SIG-M5 (cell line): ENCODE measurements at places on chromosomes 5 and 9.

DNA sequence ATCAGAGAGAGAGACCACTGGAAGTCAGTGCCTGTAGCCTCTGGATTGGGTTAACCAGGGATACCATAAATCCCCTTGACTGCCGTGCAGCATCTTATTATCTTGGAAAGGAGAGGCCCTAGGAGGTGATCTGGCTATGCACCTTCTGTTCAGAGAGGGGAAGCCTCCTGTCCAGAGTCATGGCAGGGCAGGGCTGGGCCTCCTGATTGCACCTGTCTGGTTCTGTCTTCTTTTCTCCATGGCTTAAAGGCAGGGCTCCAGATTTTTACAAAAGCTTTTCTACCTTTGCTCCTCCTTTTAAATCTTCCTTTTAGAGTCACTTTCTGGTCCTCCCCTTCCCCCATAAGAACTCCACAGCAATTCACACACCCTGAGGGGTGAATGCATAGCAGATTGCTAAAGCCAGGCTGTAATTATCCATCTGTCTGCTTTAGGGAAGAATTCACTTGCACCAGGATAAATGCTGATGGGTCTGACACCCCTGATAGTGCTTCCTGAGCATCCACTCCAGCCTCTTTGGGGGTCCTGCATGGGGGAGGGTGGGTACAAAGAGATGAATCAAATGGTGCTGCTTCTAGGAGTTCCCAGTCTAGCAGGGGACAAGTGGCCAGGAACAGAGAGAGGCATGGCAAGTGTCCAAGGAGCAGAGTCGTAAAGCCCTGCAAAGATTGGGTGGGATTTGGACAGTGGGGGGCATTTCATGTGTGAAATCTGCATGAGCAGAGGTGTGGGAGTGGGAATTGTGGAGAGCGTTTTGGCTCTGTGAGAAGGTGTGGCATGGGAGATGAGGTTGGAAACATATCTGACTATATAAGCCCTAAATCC is 141.3 kb upstream of the ALDH1B1 start:
- no peak for DNase-seq

- no peak for DNase-seq
Measured at GRCh38 chr5:78806544-78806943, 158.0 kb upstream of the LHFPL2 start.

DNA sequence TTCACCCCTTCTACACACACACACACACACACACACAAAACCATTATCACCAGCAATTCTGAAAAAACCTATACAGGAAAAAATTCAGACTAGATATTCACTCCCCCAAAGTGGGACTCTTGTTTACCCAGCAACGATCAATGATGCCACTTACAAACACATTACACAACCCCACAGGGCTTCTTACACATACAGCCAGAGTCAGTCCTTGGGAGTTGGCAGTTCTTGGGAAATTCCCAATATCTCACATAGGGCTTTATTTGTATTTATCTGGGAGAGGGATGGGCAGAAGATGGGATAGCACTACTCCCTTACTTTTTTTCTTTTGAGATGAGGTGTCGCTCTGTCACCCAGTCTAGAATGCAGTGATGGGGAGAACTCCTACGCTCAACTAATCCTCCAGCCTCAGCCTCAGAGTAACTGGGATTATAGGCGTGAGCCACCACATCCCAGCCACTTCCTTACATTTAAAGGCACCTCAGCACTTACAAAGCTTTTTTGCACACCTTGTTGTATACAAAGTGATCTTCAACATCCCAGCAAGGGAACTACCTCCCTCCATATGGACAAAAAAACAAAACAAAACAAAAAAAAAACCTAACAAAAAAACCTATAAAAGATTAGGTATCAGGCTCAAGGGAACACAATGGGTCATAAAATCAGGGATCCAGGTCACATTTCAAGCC is 168.4 kb downstream of the TSSK1B start:
- no peak for DNase-seq

DNA sequence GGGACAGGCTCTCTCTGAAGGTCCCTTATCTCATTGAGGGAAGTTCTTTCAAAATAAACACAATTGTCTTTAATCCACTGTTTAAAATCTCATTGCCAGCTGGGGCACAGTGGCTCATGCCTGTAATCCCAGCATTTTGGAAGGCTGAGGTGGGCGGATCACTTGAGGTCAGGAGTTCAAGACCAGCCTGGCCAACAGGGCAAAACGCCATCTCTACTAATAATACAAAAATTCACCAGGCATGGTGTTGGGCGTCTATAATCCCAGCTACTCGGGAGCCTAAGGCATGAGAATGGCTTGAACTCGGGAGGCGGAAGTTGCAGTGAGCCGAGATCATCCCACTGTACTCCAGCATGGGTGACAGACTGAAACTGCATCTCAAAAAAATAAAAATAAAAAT is 8.3 kb upstream of the NDFIP1 start:
- DNase-seq = no peak

DNA sequence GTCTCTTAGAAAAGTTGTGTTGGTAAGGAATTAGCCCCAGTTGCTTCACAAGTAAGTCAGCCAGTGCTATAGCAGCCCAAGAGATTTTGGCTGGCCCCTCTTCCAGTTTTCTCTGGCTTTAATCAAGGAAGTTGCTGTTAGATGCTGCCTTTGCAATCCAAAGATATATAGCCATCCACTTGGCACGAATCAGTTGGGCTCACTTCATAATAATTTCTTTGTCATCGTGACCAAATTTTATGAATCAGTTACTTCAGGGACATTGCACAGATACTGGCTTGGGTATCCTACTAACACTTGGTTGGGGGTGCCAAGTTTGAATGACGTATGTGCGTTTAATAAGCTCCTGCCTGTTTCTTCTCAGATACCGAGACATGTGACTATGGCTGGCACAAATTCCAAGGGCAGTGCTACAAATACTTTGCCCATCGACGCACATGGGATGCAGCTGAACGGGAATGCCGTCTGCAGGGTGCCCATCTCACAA is 81.5 kb downstream of the VCAN start:
- no peak for DNase-seq

DNA sequence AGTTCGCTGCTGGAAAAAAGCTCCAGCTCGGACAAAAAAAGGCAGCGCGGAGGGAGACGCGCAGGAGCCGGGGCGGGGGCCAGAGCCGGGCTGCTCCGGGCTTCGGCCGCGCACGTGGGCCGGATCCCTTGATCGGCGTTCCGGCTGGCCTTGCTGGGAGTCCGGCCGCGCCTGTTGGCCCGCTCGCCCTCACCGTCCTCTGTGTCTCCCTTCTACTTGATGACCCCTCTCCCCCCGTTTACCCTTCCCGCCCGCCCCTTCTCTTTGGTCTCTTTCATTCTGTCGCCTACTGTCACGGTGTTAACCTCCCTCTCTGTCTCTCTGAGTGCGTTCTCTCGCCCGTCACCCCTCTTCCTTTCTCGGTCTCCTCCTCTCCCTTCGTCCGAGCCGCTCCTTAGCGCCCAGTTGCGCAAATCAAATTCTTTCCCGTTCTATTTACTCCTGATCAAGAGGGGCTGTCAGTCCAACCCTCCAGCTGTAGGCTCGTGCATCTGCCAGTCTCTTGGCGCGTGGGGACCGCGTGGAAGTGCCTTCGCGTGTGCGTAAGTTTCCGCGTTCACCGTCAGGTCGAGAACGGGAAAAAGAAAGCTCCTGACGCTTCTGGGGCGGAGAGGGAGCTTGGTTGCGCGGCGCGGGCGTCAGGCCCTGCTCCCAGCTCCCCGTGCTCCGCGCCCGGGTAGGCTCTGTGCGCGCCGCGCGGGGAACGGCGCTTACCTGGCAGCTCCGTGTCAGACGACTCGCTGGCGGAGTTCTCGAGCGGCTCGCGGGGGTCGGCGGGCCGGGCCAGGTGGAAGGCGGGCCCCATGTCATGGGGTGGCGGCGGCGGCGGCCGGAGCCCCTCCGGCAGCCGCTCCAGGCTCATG is 798 bp downstream of the PITX1 start:
- no peak for DNase-seq

GRCh38 chr5:178366998-178367735 is 134.6 kb upstream of the PHYKPL start:
- DNase-seq = no peak

DNA sequence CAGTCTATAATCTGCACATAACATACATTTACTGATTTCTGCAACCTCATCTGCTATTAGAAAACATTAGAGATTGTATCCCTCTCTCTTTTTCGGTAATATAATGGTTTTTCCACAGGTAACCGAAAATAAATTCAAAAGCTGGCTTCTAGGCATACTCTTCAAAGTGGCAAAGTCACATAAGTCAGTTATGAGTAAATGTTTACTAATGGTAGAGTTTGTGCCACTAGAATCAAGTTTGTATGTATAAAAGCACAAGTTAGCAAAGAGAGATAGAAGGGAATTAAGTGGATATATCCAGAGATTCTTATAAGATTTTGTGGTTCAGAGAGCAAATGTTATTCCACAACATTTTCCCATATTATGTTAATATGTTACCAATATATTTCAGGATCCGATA is 86.9 kb downstream of the MYO10 start:
- DNase-seq = no peak

- DNase-seq = no peak
Measured at GRCh38 chr5:35233601-35234000, 3.3 kb upstream of the PRLR start.

GRCh38 chr9:129571298-129572051 is 49.4 kb downstream of the C9orf50 start:
- DNase-seq = no peak

DNA sequence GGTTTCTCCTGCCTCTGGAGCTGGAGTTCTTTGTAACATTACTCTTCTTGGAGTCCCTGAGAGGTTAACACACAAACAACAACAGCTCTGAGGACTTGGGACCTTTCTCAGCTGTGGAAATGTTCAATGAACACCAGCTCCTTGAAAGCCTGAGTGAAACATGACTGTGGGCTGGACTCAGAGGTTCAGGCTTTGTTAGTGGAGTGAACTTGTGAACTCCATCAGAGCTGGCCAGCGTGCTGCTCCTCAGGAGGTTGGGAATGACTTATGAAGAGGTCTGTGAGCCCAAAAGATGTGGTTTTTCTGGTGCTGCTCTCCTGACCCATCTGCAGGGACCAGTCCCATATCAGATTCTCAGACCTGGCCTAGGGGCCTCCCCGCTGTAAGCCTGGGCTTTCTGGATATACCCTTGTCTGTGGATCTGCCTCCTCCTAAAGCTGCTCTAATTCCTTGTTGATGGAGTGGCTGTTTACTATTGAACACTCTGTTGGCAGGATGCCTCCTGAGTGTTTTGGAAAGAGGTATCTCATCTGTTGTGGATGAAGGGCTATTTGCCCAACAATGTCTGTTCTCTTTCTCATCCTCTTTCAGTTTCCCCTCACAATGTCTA is 170.0 kb upstream of the GDNF start:
- no peak for DNase-seq

- DNase-seq = no peak
Measured at GRCh38 chr5:108079753-108080152, 302.1 kb downstream of the FBXL17 start.

DNA sequence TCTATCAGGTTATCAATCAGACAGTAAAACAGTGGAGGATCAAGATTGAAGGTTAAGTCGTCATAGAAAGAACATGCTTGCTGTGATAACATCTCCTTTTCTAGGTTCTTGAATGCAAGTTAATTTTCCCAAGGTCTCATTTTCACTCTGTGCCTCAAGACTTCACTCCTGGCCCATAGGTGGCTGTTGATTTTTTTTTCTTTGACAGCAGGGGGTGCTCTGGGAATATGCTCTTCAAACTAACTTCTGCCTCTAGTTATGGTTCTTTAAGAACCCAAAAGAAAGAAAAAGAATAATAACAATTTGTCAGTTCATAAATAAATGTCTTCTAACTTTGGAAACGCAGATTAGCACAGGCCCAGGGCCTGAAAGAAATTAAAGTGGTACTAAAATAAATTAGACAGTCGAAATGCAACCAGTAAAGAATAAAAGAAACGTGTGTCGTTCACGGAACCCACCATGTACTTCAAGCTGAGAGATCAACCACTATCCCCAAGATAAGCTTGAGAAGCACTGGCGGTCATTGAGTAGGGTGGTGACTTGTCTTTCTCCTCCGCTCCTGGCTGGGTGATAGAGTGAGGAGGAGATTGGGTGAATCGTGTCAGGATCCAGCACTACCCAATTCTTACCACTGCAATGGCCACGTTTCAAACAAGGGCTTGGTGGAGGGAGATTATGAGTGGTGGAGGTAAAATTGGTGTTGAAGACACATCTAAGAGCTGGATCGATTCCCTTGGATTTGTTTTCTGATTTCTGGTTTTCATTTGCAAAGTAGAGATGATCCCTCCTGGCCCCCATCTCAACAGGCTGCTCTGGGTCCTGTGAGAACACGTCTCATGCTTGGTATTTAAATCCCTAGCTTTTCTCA is 93.4 kb upstream of the IRX4 start:
- DNase-seq = no peak

DNA sequence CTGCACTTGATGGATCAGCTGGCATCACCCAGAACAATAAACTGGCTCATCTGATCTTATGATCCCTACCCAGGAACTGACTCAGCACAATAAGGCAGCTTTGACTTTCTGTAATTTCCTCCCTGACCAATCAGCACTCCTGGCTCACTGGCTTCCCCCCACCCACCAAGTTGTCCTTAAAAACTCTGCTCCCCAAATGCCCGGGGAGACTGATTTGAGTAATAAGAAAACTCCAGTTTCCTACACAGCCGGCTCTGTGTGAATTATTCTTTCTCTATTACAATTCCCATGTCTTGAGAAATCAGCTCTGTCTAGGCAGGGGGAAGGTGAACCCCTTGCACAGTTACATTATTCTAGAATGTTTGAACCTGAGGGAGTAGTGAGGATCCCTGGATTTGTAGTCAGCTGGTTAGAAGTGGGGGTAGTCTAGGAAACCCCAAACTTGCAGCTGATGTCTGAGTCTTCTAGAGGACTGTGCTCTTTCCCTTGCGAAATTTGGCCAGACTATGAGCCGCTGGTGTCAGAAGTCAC is 111.7 kb upstream of the NEK6 start:
- no peak for DNase-seq

DNA sequence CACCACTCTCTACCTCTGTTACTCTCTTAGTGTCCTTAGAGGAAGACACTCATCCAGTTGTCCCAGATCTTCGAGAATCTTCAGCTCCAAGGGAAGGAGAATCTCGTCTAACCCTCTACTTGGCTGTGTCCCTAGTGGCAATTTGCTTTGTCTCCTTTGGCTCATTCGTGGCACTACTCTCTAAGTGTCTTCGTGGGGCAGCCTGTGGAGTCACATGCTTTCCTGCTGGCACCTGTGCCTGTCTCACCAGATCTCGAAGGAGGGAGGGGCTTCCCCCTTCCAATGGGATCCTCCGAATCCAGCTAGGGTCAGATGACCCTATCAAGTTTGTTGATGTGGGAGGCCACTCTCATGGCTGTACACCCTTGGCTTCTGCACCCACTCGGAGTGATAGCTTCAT is 1.8 kb upstream of the PCDHGC5 start:
- no peak for DNase-seq

GRCh38 chr9:36988848-36989247 is 45.2 kb downstream of the PAX5 start:
- DNase-seq = no peak

- no peak for DNase-seq
Measured at GRCh38 chr9:124454791-124455443, 4.7 kb downstream of the ADGRD2 start.

- DNase-seq = no peak
Measured at GRCh38 chr5:18828351-18828750, 1159.6 kb downstream of the CDH18 start.
